ENCODE measurements at places on chromosomes 12 and 14.
A peak's percentile ranks its signal among the peaks of the same experiment; 100 is the strongest.

DNA sequence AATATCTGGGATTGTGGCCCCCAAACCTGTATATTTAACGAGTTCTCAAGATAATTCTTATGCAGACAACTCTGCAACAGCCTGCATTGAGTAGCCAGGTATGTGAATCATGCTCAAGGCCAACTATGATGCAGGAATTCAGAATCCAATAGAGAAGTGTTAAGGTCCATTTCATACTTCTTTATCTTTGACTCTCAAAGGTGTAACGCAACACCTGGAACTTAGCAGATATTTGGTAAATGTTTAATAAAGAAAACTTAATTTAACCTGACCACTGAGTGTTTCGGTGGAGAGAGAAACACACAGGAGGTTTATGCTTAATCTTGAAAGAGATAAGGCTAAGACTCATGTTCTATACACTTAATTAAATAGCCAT is 156.5 kb upstream of the PLEKHG7 start:
- no peak for DNase-seq

- DNase-seq = no peak
These were observed 204.6 kb downstream of the TSPAN9 start for GRCh38 chr12:3281588-3282383.

- DNase-seq = no peak
These were observed 45.5 kb downstream of the MVK start for GRCh38 chr12:109619002-109619604.

- no peak for DNase-seq
These were observed 20.9 kb upstream of the IFNG-AS1 start for GRCh38 chr12:67968321-67968720.

GRCh38 chr14:72850360-72850759 is 43.5 kb downstream of the DPF3 start:
- no peak for DNase-seq

DNA sequence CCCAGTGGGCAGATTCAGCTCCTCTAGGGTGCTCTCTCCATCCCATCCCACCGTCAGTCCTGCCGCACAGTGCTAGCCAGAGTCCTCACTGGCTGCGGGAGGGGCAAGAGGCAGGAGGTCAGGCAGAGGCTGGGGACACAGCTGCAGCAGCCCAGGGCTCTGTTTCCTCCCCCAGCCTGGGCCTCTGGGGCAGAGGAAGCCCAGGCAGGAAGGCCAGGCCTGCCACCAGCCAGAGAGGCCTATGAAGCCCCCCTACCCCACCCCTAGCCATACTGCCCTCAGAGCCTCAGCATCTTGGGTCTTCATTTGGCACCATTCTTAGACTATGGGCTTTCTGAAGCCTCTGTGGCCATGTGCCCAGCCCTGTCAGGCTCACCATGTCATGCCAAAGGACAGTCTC is 3.4 kb downstream of the ACVRL1 start:
- no peak for DNase-seq

GRCh38 chr14:104120281-104120741 is 18.1 kb upstream of the KIF26A start:
- peak; percentile 19 for DNase-seq

- DNase-seq = no peak
These were observed 20.9 kb upstream of the APPL2 start for GRCh38 chr12:105256921-105257320.

GRCh38 chr12:132638541-132639408 is 20.2 kb downstream of the P2RX2 start:
- no peak for DNase-seq
